Activated CD8-positive, alpha-beta T cell treated with anti-CD3 and anti-CD28 coated beads for 36 hours (primary cell): ENCODE measurements at places on chromosomes 16 and 17. TPM values are rescaled to one million over a fixed set of nuclear protein-coding genes. Genes with fewer than 3 reads are reported as not detected.

DNA sequence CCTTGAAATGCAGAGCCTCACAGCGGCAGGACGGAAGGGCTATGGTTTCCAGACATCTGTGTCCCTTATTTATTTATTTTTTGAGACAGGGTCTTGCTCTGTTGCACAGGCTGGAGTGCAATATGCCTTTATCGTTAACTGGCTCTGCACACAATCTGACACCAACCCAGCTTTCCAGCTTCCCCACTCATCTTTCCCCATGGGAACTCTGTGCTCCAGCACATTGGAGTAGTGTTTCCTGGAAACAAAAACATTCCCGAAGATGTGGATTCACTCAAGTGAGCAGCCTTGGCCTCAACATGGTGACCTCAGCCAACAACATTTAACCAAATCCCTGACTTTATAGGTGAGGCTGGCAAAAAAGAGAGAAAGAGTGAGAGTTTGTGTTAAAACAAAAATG lies 307.1 kb downstream of the TMEM114 start:
- DNase-seq = no peak
- H3K4me1 ChIP-seq = no peaks in the 10 kb centered on the region
- H3K36me3 ChIP-seq = no peaks in the 10 kb centered on the region
- no peaks in the 10 kb centered on the region for H3K27me3 ChIP-seq
- no peak overlapping the region for H3K4me3 ChIP-seq

GRCh38 chr17:2374549-2375285 lies 26.1 kb downstream of the MNT start:
- H3K4me3 ChIP-seq = no peak overlapping the region
- H3K27ac ChIP-seq = no peak overlapping the region
- no peaks in the 10 kb centered on the region for H3K27me3 ChIP-seq
- no peak for DNase-seq
- no peaks in the 10 kb centered on the region for H3K36me3 ChIP-seq
- no peaks in the 10 kb centered on the region for H3K4me1 ChIP-seq

SPECC1 gene
- 10.3 TPM for total RNA-seq

DPEP3 gene
- 0.25 TPM for total RNA-seq

DNA sequence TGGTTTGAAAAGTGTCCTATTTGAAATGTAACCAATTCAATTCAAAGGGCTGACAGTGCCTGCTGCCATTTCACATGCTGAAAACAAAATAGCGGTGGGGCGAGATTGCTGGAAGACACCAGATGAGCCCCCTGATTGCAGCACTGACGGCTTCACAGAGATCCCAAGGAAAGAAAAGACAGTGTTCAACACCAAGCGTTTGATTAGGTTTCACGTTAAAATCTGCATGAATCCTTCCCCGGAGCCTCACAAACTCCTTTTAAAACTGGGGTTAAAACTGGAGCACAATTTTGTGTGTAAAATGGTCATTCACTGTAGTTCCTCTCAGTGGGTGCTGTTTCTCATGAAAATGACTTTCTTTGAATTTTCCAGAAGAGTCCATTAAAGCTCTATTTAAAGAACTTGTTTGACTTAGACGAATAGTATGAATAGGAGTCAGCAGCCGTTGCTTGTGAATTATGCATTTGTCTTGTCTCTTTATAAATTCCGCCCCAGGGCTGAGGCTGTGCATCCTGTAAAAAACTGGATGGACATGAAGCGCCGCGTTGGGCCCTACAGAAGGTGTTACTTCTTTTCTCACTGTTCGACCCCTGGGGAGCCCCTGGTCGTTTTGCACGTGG lies 8.8 kb downstream of the MLYCD start:
- no peak overlapping the region for H3K27ac ChIP-seq
- H3K27me3 ChIP-seq = no peaks in the 10 kb centered on the region
- DNase-seq = no peak
- no peak overlapping the region for H3K4me3 ChIP-seq
- peaks cover 3% of the 10 kb centered on the region for H3K4me1 ChIP-seq
- H3K36me3 ChIP-seq = peaks cover 14% of the 10 kb centered on the region

DNA sequence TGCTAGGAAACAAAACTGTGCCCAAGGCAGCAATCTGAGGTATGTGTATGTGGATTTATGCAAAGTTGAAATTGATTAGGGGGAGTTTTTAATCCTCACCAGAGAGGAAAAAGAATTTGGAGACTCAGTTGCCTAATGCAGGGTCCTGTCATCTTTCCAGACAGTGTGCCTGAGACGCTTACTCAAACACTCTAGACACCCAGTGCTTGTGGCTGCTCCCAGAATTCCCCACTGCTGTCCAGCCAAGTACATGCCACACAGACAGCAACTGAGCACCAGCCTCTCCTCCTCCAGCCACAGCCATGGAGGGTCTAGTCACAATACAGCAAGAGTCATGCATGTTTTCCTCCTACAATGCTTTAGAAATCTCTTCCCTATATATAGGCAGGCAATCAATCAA lies 118.1 kb downstream of the HIC1 start:
- DNase-seq = no peak
- no peak overlapping the region for H3K27ac ChIP-seq
- H3K27me3 ChIP-seq = no peaks in the 10 kb centered on the region
- peaks cover 18% of the 10 kb centered on the region for H3K36me3 ChIP-seq
- H3K4me1 ChIP-seq = peaks cover 8% of the 10 kb centered on the region

GRCh38 chr16:54334208-54334607 lies 47.6 kb upstream of the IRX3 start:
- no peaks in the 10 kb centered on the region for H3K4me1 ChIP-seq
- H3K36me3 ChIP-seq = no peaks in the 10 kb centered on the region
- no peak for DNase-seq
- H3K27me3 ChIP-seq = peaks cover 10% of the 10 kb centered on the region

MYH8 gene
- not detected for total RNA-seq

DNA sequence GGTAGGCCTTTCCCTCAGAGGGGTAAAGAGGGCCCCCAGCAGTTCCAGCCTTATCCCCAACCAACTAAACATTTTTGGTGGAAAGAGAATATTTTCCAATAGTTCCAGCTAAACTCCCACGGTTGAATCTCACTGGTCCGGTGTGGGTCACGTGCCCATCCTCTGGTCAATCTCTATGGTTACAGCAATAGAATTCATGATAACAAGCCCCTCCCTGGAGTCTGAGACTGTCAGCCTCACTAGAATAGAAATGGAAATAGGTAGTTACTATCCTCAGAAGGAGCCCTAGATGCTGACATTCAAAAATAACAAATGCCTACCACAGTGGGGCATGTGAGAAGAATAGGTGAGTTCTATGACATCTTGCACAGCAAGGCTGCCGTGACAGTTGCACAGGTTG lies 37.5 kb upstream of the LITAF start:
- no peak for DNase-seq
- H3K4me1 ChIP-seq = peaks cover 56% of the 10 kb centered on the region
- no peak overlapping the region for H3K4me3 ChIP-seq
- H3K27ac ChIP-seq = peak overlapping the region; percentile 50

C1QTNF1 gene
- total RNA-seq = 0.14 TPM

DNA sequence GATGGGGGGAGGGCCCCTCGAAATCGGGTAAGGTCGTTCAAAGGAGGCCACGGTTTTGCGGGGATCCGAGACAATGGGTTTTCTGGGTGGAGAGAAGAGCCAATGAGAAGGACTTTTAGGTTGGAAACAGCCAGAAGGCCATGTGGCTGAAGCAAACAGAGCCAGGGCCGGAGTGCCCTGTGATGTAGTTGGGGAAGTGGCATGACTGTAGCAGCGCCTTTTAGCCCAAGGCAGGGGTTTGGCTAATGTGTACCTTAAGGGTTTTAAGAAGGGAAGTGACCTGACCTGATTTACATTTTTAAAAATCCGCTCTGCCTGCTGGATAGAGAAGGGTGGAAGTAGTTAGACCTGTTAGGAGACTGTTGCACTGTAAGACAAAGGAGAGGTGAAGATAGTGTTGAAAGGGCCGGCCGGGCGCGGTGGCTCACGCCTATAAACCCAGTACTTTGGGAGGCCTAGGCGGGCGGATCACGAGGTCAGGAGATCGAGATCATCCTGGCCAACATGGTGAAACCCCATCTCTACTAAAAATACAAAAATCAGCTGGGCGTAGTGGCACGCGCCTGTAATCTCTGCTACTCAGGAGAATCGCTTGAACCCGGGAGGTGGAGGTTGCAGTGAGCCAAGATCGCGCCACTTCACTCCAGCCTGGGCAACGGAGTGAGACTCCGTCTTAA lies 1.0 kb downstream of the LYRM1 start:
- peak overlapping the region; percentile 98 for H3K27ac ChIP-seq
- H3K4me1 ChIP-seq = peaks cover 78% of the 10 kb centered on the region
- H3K36me3 ChIP-seq = peaks cover 55% of the 10 kb centered on the region
- peak overlapping the region; percentile 93 for H3K4me3 ChIP-seq
- no peaks in the 10 kb centered on the region for H3K27me3 ChIP-seq

DNA sequence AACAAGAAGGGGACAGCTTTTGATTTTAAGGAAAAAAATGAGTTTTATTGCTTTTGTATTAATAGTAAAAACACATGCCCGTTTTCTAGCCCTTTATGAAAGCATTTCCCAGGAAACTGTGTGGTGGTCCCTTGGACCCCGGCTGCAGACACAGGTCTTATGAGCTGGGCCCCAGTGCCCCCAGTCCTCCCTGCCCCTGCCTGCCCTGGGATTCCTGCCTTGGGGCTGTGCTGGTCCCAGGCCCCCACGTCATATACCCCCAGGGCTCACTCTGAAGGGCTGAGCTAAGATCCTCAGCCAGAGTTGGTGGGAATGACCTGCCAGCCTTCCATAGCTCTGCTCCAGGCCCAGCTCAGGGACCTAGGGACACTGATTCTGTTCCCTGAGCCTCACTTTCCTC lies 30.8 kb downstream of the GINS2 start:
- no peaks in the 10 kb centered on the region for H3K27me3 ChIP-seq
- H3K4me3 ChIP-seq = no peak overlapping the region
- H3K36me3 ChIP-seq = peaks cover 24% of the 10 kb centered on the region
- H3K4me1 ChIP-seq = no peaks in the 10 kb centered on the region
- DNase-seq = no peak
- H3K27ac ChIP-seq = no peak overlapping the region

CD300E gene
- not detected for total RNA-seq

DNA sequence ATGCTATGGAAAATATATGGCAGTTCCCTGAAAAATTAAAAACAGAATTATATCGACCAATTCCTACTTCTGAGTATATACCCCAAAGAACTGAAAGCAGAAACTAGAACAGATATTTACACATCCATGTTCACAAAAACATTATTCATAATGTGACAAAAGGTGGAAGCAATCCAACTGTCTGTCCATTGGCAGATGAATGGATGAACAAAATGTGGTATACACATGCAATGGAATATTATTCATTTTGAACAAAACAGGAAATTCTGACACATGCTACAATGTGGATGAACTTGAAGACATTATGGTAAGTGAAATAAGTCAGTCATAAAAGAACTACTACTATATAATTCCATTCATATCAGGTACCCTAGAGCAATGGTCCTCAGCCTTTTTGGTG lies 263.5 kb upstream of the AXIN2 start:
- H3K27ac ChIP-seq = no peak overlapping the region
- H3K36me3 ChIP-seq = no peaks in the 10 kb centered on the region
- no peak overlapping the region for H3K4me3 ChIP-seq
- DNase-seq = no peak
- H3K27me3 ChIP-seq = peaks cover 2% of the 10 kb centered on the region

ANKRD40CL gene
- total RNA-seq = not detected

DNA sequence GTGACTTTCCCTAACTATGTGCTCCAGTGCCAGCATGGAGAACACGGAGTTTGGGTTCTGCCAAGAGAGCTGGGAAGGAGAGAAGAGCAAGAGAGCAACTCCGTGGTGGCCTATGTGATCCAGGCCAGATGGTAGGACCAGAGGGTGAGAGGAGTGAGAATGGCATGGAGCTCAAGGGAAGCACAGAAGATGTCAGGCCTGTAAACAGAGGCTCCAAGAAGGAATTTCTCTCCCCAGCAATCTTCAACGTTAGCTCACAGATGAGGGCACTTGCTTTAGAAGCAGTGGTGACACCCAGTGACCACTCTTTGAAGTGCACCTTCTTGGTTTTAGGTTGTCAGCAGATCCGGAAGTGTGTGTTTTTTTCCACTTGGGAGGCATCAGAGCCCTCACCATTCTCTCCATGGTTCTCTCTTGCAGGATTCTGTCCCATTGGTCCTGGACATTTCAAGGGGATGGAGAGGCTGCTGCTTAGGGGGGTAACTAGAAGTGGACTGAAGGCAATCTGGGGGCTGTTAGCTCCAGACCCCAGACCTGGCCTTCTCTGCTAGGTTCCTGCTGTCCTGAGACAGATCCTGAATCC lies 18.1 kb upstream of the TMEM98 start:
- H3K27me3 ChIP-seq = peaks cover 10% of the 10 kb centered on the region
- no peaks in the 10 kb centered on the region for H3K36me3 ChIP-seq
- peak; percentile 86 for DNase-seq

TBC1D3D gene
- 1.1 TPM for total RNA-seq

DNA sequence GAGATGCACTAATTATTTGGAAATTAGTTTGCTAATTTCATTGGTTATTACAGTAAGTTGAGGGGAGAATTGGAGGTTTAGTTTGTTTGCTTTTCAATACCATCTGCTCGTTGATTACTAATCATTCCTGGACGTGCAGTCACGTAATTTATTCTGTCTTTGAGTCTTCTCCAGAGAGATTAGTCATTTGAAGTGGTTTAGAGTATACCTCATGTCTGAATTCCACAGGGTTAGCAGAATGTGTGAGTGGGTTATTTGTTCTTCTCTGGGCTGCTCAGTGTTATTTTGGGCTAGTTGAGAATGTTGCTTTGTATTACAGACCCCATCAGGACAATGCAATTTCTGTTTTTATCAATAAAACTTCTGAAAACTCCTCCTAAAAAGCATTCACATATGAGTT lies 265.0 kb downstream of the RBFOX1 start:
- H3K27ac ChIP-seq = no peak overlapping the region
- no peaks in the 10 kb centered on the region for H3K36me3 ChIP-seq
- no peaks in the 10 kb centered on the region for H3K4me1 ChIP-seq
- no peak overlapping the region for H3K4me3 ChIP-seq

DNA sequence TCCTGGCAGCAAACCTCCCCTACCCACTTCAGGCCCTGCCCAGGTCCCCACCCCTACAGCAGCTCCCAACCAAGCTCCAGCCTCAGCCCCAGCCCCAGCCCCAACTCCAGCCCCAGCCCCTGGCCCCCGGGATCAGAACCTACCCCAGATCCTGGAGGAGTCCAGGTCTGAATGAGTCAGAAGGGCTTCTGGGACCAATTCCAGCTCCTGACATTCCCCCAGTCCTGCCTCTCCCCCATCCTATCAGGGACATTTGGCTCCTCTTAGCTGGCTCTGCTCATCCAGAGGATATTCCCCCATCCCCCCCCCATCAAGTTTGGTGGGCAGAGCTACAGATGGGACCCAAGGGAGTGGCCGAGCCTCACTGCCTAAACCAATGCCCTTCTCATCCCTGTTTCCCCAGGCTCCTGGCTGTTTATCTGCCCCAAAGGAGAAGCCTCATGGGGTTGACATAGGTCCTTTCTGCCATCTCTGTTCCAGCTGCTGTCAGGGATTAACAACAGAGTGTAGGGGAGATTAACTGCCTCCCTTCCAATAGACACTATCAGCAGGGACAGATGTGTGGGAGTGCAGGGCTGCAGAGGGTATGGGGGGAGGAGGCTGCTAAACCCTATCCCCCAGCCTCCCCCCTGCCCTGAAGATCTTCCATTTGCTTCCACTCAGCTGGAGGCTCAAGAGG lies 16.5 kb downstream of the CNTNAP1 start:
- no peak overlapping the region for H3K4me3 ChIP-seq
- peaks cover 29% of the 10 kb centered on the region for H3K36me3 ChIP-seq
- no peak for DNase-seq
- no peaks in the 10 kb centered on the region for H3K4me1 ChIP-seq
